BJ (cell line): ENCODE measurements at places on chromosomes 7 and 10. TPM values are rescaled to one million over a fixed set of nuclear protein-coding genes. Genes with fewer than 3 reads are reported as not detected.

- DNase-seq, result no peak
These were observed 57.9 kb downstream of the ZNF467 start for GRCh38 chr7:149715476-149715875.

Gene HABP2
- 0.02 TPM in 1 of 2 replicates, not detected in the other for polyA plus RNA-seq

DNA sequence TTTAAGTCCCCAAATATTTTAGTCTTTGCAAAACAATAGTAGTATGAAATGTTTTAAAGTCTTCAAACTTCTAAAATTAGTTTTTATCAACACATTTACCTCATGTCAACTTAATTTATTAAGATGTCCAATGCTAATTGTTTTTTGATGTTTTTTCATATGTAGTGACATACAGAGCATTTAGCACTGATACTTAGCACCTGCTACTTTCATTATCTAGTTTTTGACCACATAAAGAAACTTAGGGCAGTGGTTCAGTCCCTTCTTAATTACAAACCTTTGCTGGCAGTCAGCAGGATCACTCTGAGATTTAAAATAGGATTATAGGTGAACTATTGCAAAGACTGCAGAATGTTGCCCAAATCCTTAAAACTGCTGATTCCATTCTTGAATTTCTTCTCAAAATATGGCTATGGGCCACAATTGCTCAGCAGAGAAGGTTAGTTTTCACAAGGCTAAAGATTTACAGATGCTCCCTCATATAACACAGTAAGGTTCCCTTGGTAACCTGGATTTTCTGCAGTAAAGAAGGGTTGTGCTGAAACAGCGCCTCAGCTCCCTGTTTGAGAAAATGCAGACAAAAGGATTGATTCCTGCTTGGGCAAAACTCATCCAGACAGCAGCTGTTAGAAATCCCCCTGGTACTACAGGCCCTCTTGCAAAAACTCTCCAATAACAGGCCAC, 3.4 kb downstream of the GPR85 start:
- no peak for DNase-seq

Gene SLC29A4
- 1.9 and 3.4 TPM in 2 replicates for polyA plus RNA-seq

Gene MKX
- polyA plus RNA-seq, result 68.1 and 72.9 TPM in 2 replicates
